ENCODE measurements at places on chromosomes 11 and 22.

- DNase-seq = no peak
These were observed 328.8 kb upstream of the CTSC start for GRCh38 chr11:88666364-88666763.

DNA sequence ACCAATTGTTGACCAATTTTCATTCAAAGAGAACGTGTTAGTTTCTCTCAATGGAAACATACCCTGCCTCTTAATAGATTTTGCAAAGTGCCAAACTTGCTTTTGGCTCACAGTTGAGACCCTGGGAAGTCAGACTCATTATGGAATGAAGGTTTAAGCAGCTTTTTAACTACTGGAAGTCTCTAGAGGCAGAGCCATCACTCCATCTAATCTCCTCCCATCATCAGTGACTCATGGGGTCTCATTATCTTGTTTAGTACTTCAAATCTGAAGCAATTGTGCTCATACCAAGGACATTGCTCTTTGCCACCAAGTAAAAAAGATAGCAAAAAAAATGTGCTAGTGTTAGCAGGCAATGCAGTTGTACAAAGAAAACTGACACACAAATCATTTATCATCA lies 537.1 kb upstream of the LRRC4C start:
- DNase-seq = no peak

GRCh38 chr11:75633409-75634066 lies 35.3 kb downstream of the MAP6 start:
- DNase-seq = no peak

DNA sequence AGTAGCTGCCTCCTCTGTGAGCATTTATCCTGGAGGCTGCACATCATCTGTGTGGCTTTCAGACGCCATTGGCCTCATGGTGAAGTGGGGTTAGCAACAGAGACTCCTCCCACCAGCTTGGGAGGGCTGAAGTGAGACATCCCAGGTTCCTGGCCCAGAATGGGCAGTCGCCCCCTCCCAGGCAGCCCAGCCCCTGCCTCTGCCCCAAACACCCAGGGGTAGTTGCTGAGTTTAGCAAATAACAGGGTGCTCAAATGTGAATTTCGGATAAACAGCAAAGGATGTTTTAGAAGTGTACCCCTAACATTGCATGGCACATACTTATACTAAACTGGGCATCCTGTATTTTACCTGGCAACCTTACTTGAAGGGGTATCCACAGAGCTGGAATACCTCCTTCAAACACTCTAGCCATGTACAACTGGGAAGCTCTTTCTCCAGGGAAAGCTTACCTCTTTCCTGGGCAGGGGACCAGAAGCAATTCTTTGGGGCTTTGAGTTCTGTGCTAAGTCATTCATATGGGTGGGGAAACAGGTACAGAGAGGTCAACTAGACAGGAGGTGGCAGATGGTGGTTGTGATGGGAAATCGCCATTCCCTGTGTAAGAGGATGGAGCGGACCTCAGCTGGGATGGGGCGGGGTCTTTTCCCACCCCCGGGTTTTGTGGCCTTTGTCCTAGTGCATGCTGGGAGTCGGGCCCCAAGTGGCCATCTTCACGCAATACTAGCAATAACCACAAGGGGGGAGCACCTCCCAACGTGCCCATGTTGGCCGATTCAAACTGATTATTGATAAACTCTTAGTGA lies 19.3 kb downstream of the MTFP1 start:
- DNase-seq = no peak

- no peak for DNase-seq
These were observed 6.1 kb upstream of the WEE1 start for GRCh38 chr11:9567401-9567800.

DNA sequence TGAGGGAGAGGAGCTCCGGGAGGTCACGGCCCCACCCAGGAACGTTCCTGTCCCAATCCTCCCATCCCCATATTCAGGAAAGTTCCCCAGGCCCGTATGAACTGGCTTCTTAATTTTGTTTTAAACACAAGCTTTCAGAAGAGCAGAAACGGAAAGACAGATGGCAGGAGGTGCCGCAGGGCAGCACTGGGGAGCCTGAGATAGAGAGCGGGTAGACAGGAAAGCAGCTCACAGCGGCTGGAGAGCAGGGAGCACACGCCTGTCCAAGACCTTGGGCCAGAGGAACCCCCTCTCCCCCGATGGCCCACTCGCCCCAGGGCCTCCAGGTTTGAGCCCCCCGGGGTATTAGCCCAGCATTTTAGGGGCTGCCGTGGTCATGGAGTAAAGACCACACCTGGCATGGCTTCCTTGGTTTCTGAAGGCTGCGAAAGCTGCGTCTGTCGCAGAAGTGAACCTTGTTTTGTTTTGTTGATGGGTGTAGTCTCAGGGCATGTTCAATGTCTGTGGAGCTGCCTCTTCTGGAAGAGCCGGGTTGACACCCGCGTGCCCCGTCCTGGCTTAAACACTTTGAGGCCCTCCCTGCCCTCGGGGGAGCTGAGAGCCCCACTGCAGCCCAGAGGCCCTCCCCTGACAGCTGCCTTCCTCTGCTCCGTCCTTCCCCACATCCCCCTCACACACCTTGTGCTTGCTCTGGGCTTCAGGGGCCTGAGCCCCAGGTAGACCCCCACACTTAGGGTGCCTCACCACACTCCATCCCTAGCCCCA lies 17.9 kb upstream of the KCNQ1OT1 start:
- DNase-seq = no peak

DNA sequence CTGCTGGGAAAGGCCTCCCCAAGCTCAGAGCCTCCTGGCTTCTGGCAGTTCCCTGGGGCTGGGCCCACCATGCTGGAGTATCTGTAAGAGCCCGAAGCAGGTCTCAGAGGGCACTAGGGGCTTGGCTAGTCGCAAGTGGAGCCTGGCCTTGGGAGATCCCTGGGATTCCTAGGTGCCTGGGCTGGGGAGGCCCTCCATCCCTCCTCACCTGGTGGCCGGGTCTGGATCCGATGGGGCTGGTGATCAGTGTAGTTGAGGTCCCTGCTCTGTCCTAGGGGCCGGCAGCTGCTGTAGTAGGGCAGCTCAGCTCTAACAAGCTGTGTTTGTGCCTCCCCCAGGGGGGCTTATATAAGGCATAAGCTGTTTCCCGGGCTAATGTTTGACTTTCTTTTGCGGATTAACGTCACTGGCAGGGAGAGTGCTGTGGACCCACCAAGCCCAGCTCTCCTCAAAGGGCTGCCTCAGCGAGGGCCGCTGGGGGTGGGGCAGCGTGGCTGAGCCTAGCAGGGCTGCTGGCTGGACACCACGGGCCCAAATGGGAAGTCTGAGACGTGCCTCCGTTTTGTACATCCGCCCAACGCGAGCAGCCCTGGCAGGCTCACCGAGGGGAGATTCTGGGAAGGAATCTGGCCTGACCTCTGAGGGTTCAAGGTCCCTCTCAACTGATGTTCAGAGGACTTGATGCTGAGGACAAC lies at the start of gene SLC22A8:
TSS of gene SLC22A8 (minus strand) at position 321 of the 695 bp plus-strand sequence. CDS start 883 bp downstream, outside the sequence.
- DNase-seq = no peak

GRCh38 chr11:409600-410483 lies 5.0 kb downstream of the SIGIRR start:
- DNase-seq = no peak

DNA sequence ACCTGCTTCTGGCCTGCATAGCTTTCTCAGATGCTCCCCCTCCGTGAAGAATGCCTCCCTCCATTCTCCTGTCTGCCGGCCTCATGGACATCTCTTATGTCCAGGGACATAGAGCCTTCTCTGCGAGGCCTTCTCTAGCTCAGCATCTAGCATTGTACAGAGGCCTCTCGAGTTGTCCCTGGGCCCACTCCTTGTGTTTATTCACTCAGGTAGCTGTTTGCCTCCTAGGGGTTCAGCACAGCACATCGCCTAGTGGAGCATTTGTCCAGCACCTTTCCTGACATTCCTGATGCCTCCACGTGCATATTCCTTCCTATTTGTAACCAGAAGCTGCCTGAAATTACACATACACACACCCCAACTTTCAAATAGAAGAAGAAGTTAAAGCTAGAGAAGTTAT lies 101.3 kb downstream of the TBC1D22A start:
- no peak for DNase-seq

DNA sequence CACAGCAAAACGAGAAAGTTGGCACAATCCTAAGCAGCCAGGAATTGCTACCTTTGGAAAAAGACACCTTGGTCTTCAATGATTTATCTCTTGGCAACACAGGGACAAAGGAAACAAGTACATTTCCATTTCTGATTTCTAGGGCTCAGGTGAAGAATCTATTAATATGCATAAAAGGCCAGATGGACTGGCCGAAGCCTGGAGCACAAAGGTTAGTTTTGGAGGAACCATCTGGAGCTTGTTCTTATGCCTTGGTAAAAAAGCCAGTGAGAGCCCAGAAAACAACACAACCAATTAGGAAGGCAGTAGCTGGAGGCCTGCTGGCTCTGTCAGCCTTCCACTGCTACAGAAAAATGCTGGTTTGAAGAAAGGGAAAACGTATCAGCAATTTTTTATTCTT lies 713.5 kb upstream of the API5 start:
- no peak for DNase-seq

DNA sequence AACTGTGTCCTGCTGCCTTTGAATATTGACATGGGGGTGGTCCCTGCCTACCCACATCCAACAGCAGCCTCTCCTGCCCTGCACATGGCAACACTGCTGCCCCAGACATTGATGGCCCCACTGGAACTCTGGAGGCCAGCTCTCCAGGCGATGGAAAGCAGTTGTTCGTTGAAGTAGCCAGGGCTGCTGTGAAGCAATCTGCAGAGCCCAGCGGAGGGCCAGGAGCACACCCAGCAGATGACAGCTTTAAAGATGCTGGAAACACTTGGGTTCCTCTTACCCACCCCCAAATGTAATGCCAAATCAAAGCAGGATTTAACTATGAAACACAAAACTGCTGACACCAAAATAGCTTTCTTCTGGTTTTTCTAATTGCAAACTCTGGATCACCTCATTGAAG lies 165.6 kb upstream of the NAV2 start:
- DNase-seq = no peak

GRCh38 chr22:20588843-20589581 lies 81.6 kb downstream of the MED15 start:
- DNase-seq = no peak
